ENCODE measurements at places on chromosomes 4 and X.

DNA sequence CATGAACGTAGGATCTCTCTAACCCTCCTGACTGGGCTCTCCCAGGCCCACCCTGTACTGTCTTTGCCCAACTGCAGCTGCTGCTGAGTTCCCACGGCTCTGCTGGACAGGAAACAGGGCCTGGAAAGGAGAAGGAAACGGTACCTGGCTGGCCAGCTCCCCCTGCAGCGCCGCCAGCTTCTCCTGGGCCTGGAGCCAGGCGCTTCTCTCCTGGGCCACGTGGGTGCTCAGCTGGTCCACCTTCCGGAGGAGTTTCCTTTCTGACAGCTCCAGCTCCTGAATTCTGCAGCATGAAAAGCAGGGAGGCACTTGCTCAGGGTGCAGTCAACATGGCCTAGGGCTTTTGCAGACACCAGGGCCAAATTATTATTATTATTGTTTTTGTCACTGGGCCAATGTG lies 6.5 kb downstream of the C4orf50 start:
- DNase-seq, result no peak

DNA sequence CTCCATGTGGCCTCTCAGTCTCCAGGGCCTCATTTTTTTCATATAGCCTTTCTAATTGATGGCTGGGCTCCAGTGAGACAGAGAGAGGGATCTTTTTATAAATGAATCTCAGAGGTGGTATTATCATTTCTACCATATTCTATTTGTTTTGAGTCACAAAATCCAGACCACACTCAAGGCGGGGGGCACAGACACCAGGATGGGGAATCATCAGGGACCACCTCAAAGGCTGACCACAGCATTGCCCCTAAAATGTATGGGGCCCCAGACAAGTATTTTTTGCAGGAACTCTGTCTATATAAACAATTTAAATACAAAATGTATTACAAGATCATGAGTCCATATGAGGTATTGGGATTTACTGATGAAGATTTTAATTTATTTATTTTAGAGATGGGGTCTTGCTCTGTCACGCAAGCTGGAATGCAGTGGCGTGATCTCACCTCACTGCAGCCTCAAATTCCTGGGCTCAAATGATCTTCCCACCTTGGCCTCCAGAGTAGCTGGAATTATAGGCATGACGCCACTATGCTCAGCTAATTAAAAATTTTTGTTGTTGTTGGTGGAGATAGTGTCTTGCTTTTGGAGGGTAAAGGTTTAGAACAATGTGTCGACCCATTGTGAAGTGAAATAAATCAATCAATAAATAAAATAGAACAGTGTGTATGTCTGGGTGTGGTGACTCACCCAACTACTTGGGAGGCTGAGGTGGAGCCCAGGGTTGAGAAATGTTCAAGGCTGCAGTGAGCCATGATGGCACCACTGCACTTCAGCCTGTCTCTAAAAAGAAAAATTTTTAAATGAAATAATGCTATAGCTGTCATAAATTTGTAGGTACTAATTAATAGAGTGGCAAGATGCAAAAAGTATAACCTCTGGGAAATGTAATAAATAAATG lies 29.4 kb downstream of the WDR13 start:
- no peak for DNase-seq

- peak; percentile 72 for DNase-seq
Observed at GRCh38 chrX:129925305-129926092, 19.5 kb downstream of the UTP14A start.

- no peak for DNase-seq
Observed at GRCh38 chr4:115841871-115842270, 728.5 kb upstream of the NDST4 start.

DNA sequence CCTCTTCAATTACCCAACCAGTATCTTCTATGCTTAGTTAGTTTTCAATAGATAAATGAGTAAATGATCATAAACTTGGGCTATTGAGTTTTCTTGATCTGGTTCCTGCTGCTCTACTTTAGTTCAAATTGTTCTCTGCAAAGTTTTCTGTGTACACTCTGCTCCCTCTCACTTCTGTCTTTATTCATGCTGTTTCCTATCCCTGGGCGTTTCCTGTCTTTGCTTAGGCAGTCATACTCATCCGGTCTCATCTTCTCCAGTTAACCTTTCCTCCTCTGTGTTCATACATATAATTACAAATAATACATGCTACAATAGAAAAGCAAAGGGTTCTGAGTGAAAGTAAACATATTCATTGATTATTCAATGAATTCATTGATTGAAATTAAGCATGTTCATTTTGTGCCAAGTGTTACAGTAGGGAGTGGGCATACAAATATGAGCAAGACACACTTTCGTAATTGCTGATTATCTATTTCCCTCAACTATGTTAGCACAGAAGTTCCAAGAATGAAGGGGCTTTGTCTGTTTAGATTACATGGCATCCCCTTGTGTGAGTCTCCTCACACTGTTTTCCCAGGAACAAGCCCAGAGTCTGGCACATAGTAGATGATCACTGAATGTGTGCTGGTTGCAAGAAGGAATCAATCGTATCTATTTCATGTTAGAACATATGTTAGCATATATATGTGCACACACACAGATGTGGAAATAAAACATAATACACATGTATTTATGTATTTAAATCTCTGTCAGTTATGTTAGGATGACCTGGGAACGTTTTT lies 1.1 kb downstream of the RAB39B start:
- no peak for DNase-seq

DNA sequence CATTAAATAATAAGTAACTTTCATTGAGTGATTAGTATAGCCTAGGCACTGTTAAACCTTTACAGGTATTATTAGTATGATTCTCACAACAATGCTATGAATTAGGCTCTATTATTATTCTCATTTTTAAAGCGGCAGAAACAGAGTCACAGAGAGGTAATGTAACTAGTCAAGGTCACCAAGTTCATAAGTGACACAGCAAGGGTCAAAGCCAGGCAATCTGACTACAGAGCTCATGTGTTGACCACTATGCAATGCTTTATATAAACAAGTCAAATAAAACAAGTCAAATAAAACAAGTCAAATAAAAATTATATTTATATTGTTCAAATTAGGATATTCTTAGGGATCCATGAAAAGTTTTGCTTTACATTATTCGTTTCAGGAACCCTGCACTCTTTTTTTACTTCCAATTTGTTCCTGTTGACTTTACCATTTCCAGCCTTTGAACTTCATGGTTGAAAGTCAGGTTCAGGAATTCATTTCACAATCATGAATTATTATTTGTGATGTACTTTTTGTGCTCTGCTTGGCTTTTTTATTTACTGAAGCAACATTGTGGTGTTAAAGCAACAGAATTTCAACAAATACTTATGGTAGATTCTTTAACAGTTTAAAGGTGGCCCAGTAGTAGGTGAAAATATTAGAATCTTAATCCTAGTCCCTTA lies 18.0 kb upstream of the ZC4H2 start:
- no peak for DNase-seq

DNA sequence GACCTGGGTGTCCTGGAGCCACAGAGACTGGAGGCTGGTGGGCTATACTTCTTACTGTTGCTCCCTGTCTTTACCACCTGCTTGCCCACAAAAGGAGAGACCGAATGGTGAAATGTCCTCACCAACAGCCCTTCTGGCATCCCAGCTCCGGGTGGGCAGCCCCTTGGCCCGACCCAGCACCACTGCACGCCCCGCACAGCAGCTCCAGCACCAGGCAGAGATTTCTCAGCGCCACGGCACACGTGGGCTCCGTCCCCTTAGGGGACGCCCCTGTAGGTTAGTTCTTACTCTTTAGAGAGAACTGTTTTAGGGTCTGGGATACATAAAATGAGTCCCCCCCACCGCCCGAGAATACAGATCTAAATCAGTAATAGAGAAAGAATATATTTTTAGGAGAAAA lies 158.4 kb upstream of the MAB21L2 start:
- no peak for DNase-seq
